ENCODE measurements at places on chromosomes 12 and 14.

GRCh38 chr14:95472819-95473251 lies 43.6 kb downstream of the SYNE3 start:
- DNase-seq = no peak

- no peak for DNase-seq
Observed at GRCh38 chr12:77229640-77230442, 164.5 kb upstream of the E2F7 start.

GRCh38 chr14:94317259-94317658 lies 5.9 kb downstream of the SERPINA6 start:
- DNase-seq = no peak

GRCh38 chr14:100045642-100046344 lies 19.4 kb upstream of the EVL start:
- DNase-seq = peak; percentile 72

- no peak for DNase-seq
Observed at GRCh38 chr12:5510251-5510805, 78.4 kb downstream of the NTF3 start.

DNA sequence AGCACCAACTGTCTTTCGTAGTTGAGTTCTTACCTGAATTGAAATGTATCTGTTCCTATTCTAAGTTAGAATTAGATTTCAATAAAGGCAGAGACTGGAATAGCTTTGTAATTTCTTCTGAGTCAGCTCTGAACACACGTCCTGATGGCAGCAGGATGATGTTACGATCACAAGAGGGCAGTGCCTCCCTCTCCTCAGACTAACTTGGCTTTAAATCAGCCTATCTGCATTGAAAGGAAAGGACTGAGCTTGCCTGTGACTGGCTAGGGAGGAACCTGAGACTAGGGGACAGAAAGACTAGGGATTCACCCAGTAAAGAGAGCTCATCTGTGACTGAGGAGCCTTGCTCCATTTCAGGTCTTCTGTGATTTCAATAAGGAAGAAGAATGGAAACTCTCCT lies 323.7 kb upstream of the OR4E1 start:
- no peak for DNase-seq

- no peak for DNase-seq
Observed at GRCh38 chr14:92472860-92473259, 40.7 kb upstream of the RIN3 start.

DNA sequence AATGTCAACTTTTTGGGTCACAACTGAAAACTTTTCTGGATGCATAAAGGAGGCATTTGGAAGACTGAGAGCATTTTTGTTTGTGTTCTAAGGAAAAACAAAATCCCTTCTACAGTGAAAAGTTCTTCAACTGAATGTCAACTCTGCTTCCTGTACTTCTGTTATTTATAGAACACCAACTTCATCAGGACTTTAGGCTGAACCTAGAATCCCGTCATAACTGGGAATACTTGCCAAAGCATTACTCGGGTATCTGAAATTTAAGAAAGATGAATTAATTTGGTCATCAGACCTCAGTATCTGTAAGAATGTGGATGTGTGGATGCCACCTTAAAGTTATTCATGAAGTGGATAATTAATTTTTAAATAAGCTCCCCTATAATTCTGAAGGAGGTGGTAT lies 73.2 kb downstream of the FERMT2 start:
- no peak for DNase-seq

DNA sequence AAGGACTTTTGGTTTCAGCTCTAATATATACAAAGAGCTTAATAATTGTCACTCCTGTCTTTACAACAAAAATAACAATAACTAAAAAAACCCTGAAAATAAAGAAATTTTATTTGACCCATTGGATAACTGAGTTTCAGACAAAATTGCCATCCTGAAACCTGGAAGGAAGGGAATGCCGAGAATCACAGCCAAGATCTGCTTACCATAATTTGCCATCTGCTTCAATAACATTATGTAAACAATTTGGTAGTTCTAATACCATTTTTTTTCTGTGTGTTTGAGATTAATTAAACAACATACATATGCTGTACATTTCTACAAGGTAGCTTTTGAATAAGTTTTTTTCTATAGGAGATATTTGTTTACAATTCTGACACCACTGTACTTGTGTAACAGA lies 596.3 kb upstream of the MGAT4C start:
- peak; percentile 50 for DNase-seq

DNA sequence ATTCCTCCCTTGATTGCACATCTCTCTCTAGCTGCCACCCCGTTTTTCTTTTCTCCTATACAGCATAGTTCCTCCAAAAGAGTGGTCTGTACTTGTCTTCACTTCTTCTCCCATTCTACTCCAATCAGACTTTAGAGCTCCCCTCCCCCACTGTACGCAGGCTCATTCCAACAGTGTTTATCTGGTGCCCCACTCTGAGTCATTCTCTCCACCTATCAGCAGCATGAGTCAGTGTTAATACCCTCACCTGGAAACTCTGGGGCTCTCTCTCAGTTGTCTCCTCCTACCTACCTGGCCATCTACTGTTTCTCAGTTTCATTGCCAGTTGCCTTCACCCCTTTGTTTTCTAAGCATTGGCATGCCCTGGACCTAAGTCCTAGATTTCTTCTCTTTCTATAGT lies 175.1 kb upstream of the ARHGAP5 start:
- DNase-seq = no peak

GRCh38 chr12:49960474-49961110 lies 1.1 kb upstream of the AQP5 start:
- no peak for DNase-seq

DNA sequence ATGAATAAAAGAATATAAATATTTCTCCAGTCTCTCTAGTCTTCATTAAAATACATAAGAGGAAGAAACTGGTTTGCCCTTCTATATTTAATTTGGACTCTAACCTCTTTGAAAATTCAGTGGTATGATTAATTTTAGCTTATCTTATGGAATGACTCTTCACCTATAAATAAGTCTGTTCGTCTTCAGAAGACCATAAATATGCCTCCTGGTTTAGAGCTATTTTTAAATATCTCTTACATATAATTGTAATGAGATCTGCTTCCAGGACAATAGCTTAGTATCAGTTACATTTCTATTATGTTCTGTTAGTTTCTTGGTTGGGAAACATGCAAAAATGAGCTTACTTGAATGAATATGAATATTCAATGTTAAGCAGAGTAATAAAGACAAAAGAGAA lies 257.5 kb upstream of the HMGA2 start:
- no peak for DNase-seq

DNA sequence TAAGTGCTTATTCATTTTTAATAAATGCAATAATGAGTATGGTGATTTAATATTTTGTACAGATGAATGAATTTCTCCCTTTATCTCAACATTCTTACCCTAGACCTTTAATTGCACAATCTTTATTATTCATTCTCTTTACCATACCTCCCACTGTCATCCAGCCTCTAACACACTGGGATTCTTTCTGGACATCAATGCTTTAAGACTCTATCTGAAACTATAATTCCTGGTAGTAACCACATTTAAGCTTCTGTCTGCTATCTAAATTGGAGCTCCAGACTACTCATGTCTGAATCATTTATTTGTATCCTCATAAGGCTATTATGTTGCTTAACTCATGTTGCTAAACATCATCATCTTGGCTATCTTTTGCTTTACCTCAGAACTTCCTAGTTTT lies 270.2 kb downstream of the ALG10B start:
- DNase-seq = no peak

DNA sequence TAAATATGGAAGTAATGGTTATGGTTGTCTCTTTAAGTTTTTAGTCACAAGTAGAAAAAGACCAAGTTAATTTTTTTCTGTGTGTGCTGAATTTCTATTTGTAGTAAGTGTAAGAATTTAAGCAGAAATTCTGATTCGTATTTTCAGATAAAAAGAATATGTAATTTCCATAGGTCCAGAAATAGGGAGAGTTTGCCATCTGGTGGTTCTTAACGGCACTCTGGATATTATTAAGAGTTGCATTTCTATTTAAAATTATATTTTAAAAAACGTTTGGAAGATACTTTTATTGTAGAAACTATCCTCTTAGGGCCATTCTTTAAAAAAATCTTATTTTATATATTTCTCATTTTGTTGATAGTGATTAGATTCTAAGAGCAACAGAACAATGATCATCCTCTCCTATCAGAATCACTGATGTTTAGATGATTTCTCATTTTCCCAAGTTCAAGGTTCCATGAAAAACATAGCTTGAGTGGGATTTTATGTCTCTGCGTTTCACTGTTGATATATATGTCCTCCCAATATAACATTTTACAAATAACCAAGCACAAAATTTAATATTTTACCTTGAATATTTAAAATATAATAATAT lies 88.3 kb downstream of the LRRK2 start:
- no peak for DNase-seq

GRCh38 chr14:57933349-57933748 lies 67.5 kb upstream of the SLC35F4 start:
- DNase-seq = peak; percentile 23

GRCh38 chr12:76024102-76024781 lies 7.3 kb downstream of the PHLDA1 start:
- DNase-seq = no peak

DNA sequence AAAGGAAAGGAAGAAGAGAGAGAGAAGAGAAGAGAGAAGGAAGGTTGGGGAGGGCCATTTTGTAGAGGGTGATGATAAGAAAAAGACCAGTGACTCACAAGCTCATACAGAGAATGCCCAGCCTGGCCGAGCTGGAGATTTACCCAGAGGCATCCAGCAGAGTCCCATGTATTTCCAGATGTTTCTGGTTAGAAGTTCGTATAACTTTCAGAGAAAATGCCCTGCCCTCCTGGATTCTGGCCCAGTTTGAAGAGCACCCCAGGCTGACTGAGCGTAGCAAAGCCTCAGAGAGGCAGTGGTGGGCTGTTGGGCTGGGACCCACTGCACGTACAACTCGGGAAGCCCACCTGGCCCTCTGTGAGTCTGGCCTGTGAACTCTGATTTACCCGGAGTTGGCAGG lies 221.8 kb downstream of the SLC41A2 start:
- DNase-seq = no peak

DNA sequence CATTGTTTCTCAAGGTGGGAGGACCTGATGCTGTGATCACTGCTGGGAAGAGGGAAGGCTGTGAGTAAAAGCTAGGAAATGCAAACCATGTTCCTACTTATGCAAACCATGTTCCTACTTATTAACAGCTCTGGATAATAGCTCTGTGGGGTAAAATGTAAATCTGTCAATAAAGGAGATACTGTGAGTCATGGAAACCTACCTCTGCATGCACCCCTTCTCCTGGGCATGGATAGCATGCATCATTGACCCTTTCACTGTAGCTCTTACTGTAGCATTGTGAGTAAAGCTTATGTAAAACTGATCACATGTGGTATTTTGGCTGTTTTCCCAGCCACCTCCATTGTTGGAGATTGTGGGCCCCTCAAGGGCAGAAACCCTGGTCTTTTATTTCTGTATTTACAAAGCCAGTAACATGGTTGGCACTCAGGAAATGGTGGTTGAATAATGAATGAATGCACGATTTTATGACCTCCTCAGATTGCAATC lies 253.7 kb downstream of the GRIN2B start:
- no peak for DNase-seq

DNA sequence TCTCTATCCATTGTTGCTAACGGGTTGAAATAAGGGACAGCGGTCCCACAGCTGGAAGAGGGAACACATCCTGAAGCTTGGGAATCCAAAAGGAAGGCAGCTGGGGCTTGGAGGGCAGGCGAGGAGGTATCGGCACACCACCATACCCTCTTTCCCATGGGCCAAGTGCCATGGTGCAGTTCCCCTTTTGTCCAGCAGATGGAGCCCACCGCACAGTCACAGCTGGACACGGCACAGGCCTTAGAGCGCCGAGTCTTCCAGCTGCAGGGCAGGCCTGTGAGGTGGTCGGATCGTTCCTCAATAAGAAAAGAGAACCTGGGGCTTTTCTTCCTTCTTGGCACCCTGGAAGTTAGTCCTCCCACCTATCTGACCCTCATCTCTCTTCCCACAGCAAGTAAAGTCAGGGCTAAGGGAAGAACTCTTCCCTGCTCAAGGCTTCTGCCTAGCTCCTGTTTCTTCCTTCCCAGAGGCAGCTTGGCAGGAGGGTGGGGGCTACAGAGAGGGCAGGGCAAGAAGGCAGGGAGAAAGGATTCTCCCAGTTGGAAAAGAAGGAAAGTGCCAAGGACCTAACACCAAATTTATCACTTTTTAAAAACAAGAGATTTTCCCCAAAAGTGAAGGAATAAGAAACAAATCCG lies 8.6 kb downstream of the PPP1R1A start:
- peak; percentile 74 for DNase-seq

- DNase-seq = peak; percentile 94
Observed at GRCh38 chr14:21106498-21107282, 5.8 kb downstream of the TMEM253 start.

DNA sequence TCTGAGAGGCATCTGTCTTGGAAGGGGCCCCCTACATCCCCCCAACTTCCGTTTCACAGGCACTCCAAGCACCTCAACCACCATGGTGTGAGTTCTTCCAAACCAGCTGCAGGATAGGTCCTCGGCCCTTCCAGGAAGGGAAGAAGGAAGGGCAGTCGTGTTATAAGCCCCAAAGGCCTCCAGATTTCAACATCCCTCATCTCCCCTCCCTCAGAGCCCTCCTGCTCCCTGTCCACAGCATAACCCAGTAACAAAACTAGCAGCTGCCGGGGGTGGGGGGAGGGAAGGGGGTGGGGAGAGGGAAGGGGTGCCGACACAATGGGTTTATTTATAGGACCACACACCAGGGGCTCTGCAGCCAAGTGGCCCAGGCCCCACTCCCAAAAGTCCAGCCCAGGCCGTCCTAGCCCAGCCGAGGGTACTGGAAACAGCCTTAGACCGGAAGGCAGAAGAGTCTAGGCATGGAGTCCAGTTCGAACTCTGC lies 18.3 kb downstream of the NCKAP5L start:
- no peak for DNase-seq

- DNase-seq = peak; percentile 67
Observed at GRCh38 chr12:104201238-104202001, 14.2 kb upstream of the TXNRD1 start.

GRCh38 chr12:86590296-86590695 lies 334.1 kb upstream of the MGAT4C start:
- no peak for DNase-seq

DNA sequence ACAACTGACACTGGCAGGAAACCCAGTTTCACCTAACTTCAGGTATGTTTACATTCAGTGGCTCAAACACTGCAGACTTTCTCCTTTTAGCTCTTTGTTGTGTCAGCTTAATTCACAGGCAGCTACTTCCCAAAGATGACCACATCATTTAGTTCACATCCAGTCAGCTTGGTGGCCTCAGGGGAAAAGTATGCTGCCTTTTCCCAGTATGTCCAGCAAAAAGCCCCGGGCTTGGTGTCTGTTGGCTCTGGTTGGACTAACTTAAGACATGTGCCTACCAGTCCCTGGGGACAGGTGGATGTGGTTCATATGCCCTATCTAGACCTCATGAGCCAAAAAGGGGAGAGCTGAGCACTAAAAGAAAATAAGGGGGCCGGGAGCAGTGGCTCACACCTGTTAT lies 56.4 kb downstream of the GOLGA5 start:
- DNase-seq = no peak

DNA sequence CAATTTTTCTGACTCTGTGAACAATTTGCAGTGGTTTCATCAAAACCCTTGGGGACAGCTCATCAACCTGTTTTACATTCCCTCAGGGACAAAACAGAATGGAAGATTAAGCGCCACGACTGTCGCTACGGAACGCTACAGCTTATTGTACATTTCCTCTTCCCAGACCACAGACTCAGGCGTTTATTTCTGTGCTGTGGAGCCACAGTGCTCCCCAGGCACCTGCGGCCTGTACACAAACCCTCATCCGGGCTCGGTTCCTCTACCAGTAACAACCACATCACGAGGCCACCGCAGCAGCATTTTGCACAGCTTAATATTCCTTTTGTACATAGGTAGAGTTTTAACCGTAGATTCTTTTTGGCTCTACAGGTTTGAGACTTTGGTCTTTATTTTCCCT lies 397.4 kb upstream of the OR4E1 start:
- DNase-seq = no peak
